ENCODE measurements at places on chromosomes 3 and 15. TPM values are rescaled to one million over a fixed set of nuclear protein-coding genes. Genes with fewer than 3 reads are reported as not detected.

DNA sequence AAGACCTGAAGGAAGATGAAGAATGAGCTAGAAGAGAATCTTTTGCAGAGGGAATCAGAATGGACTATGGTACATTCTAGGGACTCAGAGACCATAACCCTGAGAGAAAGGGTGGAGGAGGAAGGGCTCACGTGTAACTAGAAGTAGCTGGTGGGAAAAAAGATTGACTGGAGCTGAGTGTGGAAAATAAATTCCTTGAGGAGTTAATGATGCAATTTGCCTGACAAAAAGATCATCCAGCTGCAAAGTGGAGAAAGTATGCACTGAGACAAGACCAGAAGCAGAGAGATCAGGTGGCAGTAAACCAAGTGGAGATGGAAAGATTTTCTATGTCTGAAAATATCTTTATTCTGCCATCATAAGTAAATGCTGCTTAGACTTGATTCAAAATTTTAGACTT lies 52.9 kb upstream of the TBL1XR1 start:
- no peaks in the 10 kb centered on the region for H3K36me3 ChIP-seq
- no peaks in the 10 kb centered on the region for H3K27me3 ChIP-seq
- peaks cover 15% of the 10 kb centered on the region for H3K4me1 ChIP-seq
- no peak for DNase-seq
- H3K4me3 ChIP-seq, result no peak overlapping the region
- no peak overlapping the region for H3K27ac ChIP-seq

DNA sequence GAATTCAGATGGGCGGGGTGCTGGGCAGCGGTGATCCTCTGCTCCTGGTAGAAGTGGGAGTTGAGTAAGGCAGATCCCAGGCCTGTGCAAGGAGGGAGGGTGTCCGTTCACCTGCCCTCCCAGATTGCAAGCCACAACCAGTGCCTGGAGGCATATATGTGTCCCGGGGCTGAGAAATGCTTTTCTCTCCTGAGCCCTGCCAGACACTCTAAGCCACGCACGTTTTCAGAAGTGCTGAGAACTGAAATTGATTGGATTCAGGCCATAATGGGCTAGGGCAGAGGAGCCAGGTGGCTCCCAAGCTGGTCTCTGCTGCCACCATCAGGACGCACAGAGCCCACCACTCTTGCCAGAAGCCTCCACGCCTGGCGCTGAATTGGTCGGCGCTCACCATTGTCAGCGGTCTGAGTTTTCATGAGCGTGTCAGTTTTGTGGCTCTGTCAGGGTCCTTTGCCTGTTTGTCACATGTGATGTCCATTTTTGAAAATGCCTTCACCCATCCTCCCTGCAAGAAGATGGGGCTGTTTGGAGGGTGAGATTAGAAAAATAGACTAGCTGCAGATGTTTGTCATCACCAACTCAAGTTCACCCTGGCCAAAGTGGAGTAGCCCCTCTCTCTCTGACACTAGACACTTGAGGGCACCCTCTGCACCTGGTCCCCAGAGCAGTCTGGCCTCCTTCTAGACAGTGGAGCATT lies 15.4 kb upstream of the BFSP2 start:
- H3K27ac ChIP-seq, result no peak overlapping the region
- no peaks in the 10 kb centered on the region for H3K36me3 ChIP-seq
- no peaks in the 10 kb centered on the region for H3K27me3 ChIP-seq
- peak; percentile 25 for DNase-seq
- no peak overlapping the region for H3K4me3 ChIP-seq

DNA sequence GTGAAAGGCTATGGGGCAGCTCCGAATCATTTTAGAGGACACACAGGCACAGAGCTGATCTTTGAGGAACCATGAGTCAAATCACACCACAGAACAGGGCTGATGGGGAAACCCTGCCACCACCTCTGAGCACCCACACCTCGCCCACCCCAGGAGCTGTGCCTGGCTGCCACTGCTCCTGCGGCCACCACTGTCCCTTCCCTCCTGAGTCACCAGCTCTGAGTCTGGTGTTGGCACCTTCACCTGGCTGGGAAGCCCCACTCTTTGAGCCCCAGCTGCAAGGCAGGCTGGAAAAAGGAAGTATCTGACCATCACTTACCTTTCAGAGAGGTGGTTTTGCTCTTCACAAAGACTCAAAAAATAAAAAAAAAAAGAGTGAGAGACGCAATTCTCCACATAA lies 63.6 kb upstream of the MEF2A start:
- no peaks in the 10 kb centered on the region for H3K27me3 ChIP-seq
- no peak for DNase-seq
- H3K36me3 ChIP-seq, result no peaks in the 10 kb centered on the region
- H3K27ac ChIP-seq, result no peak overlapping the region
- H3K4me1 ChIP-seq, result peaks cover 5% of the 10 kb centered on the region

DNA sequence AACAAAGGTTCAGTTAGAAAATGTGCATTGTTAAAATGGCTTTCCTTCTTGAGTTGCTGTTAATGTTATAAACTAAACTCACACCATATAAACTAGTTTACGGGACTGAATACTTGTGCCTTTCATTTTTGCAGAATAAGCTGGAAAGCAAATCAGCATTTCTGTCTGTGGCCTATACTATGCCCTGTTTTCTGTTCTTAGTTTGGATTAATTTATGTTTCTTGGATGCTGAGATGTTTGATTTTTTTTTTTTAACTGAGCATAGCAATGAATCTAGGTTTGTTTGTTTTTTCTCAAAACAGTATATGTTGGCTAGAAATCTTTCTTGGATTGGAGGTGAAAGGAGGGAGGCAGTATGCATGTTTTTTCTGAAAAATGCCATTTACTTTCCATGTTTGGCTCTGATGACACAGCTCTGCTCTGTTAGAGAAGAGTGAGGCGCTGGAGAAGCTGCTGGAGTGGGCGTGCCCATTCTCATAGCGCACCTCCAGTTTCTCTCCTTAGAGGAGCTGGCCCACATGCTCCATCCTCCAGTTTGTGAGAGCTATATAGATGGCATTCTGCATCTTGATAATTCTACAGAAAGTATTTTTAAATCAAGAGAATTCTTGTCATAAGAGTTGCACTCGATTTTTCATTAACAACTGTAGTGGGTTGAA lies 423.6 kb upstream of the TPM1 start:
- no peak overlapping the region for H3K27ac ChIP-seq
- no peaks in the 10 kb centered on the region for H3K27me3 ChIP-seq
- H3K36me3 ChIP-seq, result no peaks in the 10 kb centered on the region

The STRA6 gene
- total RNA-seq, result not detected

GRCh38 chr15:90829942-90830440 lies 38.4 kb upstream of the FURIN start:
- H3K27ac ChIP-seq, result peak overlapping the region; percentile 47
- no peaks in the 10 kb centered on the region for H3K36me3 ChIP-seq
- no peaks in the 10 kb centered on the region for H3K27me3 ChIP-seq
- no peak overlapping the region for H3K4me3 ChIP-seq

The EBLN2 gene
- 10.6 TPM for total RNA-seq

- peak overlapping the region; percentile 68 for H3K27ac ChIP-seq
- no peak for DNase-seq
- peaks cover 99% of the 10 kb centered on the region for H3K4me1 ChIP-seq
- no peaks in the 10 kb centered on the region for H3K36me3 ChIP-seq
- H3K27me3 ChIP-seq, result no peaks in the 10 kb centered on the region
These were observed 8.3 kb downstream of the TRA2B start for GRCh38 chr3:185929192-185930151.

GRCh38 chr3:45724911-45725310 lies 35.7 kb downstream of the SACM1L start:
- no peak overlapping the region for H3K4me3 ChIP-seq
- H3K4me1 ChIP-seq, result no peaks in the 10 kb centered on the region
- H3K36me3 ChIP-seq, result peaks cover 56% of the 10 kb centered on the region
- no peaks in the 10 kb centered on the region for H3K27me3 ChIP-seq
- H3K27ac ChIP-seq, result no peak overlapping the region

The HIGD2B gene
- total RNA-seq, result not detected

- H3K27me3 ChIP-seq, result no peaks in the 10 kb centered on the region
- no peaks in the 10 kb centered on the region for H3K36me3 ChIP-seq
- no peak overlapping the region for H3K4me3 ChIP-seq
- DNase-seq, result no peak
- no peak overlapping the region for H3K27ac ChIP-seq
These were observed 971.2 kb downstream of the DIPK2A start for GRCh38 chr3:144942838-144943197.

- no peaks in the 10 kb centered on the region for H3K36me3 ChIP-seq
- H3K4me1 ChIP-seq, result peaks cover 36% of the 10 kb centered on the region
- peak; percentile 32 for DNase-seq
- H3K27me3 ChIP-seq, result no peaks in the 10 kb centered on the region
These were observed 72.6 kb upstream of the TNFSF10 start for GRCh38 chr3:172595664-172596393.

DNA sequence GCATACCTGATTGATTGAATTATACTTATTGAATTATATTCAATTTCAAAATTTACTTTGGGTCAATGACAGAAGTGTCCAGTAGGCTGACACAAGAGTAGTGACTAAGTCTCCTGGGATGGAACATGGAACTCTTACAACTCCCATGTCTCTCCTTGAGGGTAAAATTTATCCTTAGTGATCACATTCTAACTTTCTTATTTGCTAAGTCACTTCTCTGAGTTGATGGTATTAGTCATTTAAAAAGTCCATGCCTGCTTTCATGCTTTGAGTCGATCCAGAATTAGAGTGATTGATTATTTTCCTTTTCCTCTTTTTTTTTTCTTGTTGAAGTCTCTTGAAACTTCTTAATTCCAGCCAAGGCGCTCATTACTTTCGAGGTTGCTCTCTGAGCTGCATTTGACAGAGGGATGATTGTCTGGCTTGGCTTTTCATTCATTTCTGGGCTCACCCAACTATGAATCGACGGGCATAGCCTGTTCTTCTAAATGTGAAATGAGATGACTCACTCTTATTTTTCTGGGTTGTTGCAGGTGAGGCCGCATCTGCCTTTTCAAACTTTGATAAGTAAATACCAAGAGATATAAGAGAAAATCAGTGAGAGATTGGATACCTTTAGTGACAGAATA lies 34.9 kb downstream of the LRRC3B start:
- H3K4me1 ChIP-seq, result no peaks in the 10 kb centered on the region
- H3K4me3 ChIP-seq, result no peak overlapping the region
- DNase-seq, result no peak
- no peak overlapping the region for H3K27ac ChIP-seq

- no peaks in the 10 kb centered on the region for H3K4me1 ChIP-seq
- DNase-seq, result no peak
- no peaks in the 10 kb centered on the region for H3K36me3 ChIP-seq
- H3K4me3 ChIP-seq, result no peak overlapping the region
- H3K27ac ChIP-seq, result no peak overlapping the region
These were observed 286.4 kb downstream of the ZIC4 start for GRCh38 chr3:147119989-147120388.

The RASL12 gene
- total RNA-seq, result 16.1 TPM

DNA sequence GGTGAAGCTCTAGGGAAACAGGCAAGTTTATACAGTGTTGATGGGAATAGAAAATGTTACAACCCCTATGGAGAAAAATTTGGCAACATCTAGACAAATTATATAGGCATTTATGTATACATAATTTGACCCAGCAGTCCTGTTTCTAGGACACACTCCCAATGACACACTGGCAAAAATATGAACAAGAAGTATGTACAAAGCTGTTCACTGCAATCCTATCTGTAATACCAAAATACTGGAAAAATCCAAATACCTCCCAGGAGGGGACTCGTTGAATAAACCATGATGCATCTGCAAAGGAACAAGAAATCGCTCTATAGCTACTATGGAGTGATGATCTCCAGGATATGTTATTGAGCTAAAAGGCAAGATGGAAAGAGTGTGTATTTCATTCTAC lies 8.5 kb downstream of the BFSP2 start:
- H3K4me3 ChIP-seq, result no peak overlapping the region
- no peak for DNase-seq
- H3K27ac ChIP-seq, result no peak overlapping the region
- peaks cover 18% of the 10 kb centered on the region for H3K27me3 ChIP-seq

DNA sequence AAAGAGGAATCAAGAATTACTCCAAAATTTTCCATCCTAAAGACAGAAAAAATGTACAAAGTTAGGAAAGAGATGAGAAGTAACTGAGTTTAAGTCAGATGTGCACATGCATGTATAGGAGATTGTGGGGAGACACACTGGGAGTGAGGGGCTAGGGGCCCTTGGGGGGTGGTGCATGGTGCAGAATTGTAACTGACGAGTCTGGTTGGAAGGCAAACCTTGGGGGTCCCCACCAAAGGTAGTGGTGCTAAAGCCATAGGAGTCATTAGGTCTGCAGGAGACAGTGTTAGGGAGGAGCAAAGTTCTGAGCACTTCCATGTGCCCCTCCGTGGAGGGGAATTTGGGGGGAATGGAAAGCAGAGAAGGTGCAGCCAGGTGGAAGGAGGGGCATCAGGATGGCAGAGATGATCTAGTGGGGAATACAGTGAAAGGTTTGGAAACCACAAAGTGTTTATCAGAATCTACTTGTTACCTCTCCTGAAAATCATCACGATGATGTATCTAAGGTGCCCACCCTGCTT lies 37.5 kb upstream of the EPHB1 start:
- no peaks in the 10 kb centered on the region for H3K27me3 ChIP-seq
- H3K4me3 ChIP-seq, result no peak overlapping the region
- no peak overlapping the region for H3K27ac ChIP-seq
- H3K36me3 ChIP-seq, result no peaks in the 10 kb centered on the region
- no peak for DNase-seq
- H3K4me1 ChIP-seq, result no peaks in the 10 kb centered on the region

DNA sequence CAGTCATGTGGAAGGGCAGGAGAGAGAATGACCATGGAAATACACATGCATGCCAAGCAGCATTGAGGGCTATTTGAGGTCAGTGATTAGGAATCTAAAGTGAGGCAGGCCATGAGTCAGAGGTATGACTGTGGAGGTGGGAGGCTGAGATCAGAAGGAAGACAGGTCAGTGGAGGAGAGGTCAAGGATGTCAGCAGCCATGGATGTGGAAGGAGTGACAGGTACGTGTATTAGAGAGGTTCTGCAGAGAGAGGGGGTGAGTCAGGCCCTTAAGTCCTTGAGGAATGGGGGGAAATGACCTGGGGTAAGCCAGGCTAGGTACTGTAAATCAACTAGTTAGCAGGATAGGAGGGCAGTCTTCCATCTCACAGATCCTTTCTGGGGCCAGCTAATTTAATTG lies 166.6 kb downstream of the ANO10 start:
- H3K27ac ChIP-seq, result no peak overlapping the region
- H3K27me3 ChIP-seq, result no peaks in the 10 kb centered on the region
- no peaks in the 10 kb centered on the region for H3K36me3 ChIP-seq
- no peak for DNase-seq
- no peaks in the 10 kb centered on the region for H3K4me1 ChIP-seq

DNA sequence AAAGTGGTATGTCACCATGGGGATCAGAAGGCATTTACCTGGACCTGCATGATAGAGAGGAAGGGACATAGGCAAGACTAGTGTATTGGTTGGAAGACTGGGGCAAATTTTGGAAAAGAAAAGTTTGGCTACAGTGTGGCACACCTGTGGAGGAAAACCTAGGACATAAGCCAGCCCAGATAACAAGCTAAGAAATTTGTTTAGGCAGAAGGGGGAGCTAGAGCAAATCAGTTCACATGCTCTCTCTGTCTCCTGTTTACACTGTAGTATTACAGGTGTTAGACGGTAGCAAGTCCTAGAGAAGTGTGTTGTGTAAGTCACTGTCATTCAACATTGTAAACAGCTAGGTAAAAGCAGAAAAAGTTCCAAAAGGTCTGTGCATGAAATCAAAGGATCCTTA lies 11.9 kb upstream of the ALDH1A2 start:
- no peak overlapping the region for H3K27ac ChIP-seq
- no peak for DNase-seq
- peaks cover 21% of the 10 kb centered on the region for H3K27me3 ChIP-seq
- H3K36me3 ChIP-seq, result no peaks in the 10 kb centered on the region
